ENCODE measurements at places on chromosomes 3 and 15. TPM values are rescaled to one million over a fixed set of nuclear protein-coding genes. Genes with fewer than 3 reads are reported as not detected.

The CDV3 gene
- 206 TPM for total RNA-seq

The ANKRD63 gene
- total RNA-seq, result not detected

DNA sequence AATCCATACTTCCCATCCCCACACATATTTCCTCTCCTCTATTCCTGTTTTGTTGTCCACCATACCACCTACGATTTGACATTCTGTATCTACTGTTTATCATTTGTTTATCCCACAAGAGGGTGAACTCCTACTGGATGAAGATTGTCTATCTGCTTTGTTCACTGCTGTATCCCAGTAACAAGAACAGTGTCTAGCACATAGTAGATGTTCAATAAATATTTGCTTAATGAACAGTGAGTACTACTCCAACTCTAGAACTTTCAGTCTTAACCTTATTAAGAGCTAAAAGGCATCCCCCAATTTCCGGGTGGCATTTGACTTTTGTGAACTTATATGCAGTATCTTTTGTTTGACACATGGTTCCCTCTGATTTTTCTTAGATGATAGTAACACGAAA is 1.3 kb downstream of the PYGO1 start:
- H3K4me1 ChIP-seq, result peaks cover 10% of the 10 kb centered on the region
- DNase-seq, result no peak
- H3K4me3 ChIP-seq, result no peak overlapping the region
- no peaks in the 10 kb centered on the region for H3K36me3 ChIP-seq
- no peak overlapping the region for H3K27ac ChIP-seq
- H3K27me3 ChIP-seq, result peaks cover 29% of the 10 kb centered on the region

DNA sequence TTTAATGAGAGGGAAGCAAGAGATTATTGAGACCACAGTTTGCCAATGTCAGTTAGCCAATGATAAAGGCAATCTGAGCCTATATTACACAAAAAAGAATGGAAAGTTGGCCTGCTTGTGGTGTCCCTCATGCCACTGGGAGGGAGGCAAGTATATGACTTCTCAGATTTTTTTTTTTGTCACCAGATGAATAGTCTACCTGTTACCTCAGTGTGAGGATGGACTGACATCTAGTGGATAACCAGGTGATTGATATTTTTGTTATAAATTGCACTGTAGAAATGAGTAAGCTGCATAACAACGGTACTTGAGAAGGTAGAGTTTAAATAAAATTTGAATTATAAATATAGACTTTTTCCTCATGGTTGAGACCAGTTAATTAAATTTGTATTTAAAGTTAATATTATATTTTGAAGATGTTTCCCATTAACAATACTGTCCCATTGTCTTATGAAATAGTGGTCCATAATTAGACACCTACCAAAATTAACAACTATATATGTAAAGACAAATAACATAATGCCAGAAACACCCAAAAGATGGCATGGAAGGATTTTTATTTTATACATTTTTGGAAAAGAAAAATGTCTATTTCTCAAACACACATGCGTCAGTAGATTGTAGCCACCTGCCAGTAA is 237.8 kb upstream of the GADL1 start:
- no peak for DNase-seq
- H3K4me1 ChIP-seq, result no peaks in the 10 kb centered on the region
- H3K4me3 ChIP-seq, result no peak overlapping the region
- H3K36me3 ChIP-seq, result no peaks in the 10 kb centered on the region

GRCh38 chr15:100570735-100571313 is 31.2 kb downstream of the LINS1 start:
- no peak overlapping the region for H3K4me3 ChIP-seq
- no peaks in the 10 kb centered on the region for H3K27me3 ChIP-seq
- no peak for DNase-seq
- peak overlapping the region; percentile 13 for H3K27ac ChIP-seq
- peaks cover 19% of the 10 kb centered on the region for H3K4me1 ChIP-seq
